Vagina (tissue), 2 donors: ENCODE measurements at places on chromosomes 16 and 17. TPM values are rescaled to one million over a fixed set of nuclear protein-coding genes. Genes with fewer than 3 reads are reported as not detected.

DNA sequence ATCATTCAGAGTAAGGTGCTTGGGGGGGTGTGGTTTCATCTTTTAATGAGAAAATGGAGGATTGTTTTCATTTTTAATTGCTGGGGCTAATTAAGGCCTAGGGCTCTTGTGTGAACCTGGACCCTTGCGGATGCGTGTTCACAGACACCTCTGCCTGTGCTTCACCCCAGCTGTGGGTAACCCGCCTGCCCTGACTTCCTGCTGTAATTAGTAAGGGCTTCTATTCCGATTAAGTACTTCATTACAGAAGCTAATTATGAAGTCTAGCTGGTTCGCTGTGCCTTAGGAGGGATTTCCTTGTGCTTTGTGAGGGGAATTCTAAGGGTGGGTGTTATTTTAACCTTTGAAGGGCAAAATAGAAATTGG lies 215.3 kb downstream of the PMP22 start:
- no peak overlapping the region for H3K4me3 ChIP-seq
- H3K27ac ChIP-seq = no peak overlapping the region
- H3K27me3 ChIP-seq = no peaks in the 10 kb centered on the region
- no peaks in the 10 kb centered on the region for H3K4me1 ChIP-seq

Gene CLEC3A
- not detected for total RNA-seq

DNA sequence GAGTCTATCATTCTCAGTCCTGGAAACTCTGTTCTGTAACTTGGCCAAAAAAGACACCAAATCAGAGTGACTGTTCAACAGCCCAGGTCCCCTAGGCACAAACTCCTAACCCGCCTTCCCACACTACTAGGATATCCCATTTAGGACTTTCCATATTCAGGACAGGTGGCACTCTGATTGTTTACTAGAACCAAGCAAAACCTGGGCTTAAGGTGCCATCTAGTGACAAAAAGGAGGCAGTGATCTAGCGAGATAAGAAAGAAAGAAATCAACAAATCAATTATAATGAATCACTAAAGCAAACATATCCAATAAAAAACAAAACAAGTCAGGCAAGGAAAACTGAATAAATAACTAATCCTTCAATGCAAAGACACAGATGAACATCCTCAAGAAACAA lies 203.9 kb downstream of the CEP112 start:
- no peaks in the 10 kb centered on the region for H3K36me3 ChIP-seq
- DNase-seq = no peak
- no peak overlapping the region for H3K4me3 ChIP-seq
- no peaks in the 10 kb centered on the region for H3K4me1 ChIP-seq

- H3K4me3 ChIP-seq = no peak overlapping the region
- peaks cover 35% of the 10 kb centered on the region for H3K4me1 ChIP-seq
- peak overlapping the region; percentile 54 for H3K27ac ChIP-seq
- H3K27me3 ChIP-seq = no peaks in the 10 kb centered on the region
- DNase-seq = no peak
- H3K36me3 ChIP-seq = peaks cover 23% of the 10 kb centered on the region
These were observed 12.8 kb downstream of the SMIM5 start for GRCh38 chr17:75645889-75646637.

DNA sequence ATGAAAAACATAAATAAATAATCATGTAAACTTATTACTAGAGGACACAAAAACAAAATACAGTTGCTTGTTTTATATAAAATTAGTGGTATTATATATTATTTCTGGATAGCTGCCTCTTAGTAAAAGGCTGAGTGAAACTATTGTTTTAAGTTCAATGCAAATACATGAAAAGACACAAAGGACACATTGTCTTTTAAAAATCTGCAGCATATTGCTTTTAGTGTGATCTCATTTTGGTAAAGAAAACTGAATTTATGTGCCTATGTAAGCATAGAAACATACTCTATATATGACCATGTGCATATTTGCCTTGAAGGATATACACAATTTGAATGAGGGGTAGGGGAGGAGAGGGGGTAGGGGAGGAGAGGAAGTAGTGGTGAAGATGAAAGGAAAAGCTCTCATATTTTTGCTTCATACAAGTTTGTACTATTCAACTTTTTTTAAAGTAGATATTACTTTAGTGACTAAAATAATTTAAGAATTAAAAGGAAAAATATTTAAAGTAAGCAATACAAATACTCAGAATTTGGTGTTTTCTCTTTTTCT lies 5.8 kb downstream of the ABCA10 start:
- H3K36me3 ChIP-seq = peaks cover 6% of the 10 kb centered on the region
- no peak for DNase-seq
- no peaks in the 10 kb centered on the region for H3K27me3 ChIP-seq
- H3K27ac ChIP-seq = no peak overlapping the region

GRCh38 chr17:72618001-72618509 lies 474.4 kb downstream of the SLC39A11 start:
- no peaks in the 10 kb centered on the region for H3K27me3 ChIP-seq
- H3K36me3 ChIP-seq = no peaks in the 10 kb centered on the region
- H3K4me3 ChIP-seq = no peak overlapping the region
- DNase-seq = no peak
- peaks cover 30% of the 10 kb centered on the region for H3K4me1 ChIP-seq

- H3K4me1 ChIP-seq = peaks cover 28% of the 10 kb centered on the region
- no peak overlapping the region for H3K4me3 ChIP-seq
- DNase-seq = no peak
- H3K27me3 ChIP-seq = no peaks in the 10 kb centered on the region
These were observed 247.0 kb upstream of the CIBAR2 start for GRCh38 chr16:85359147-85359822.

- no peaks in the 10 kb centered on the region for H3K36me3 ChIP-seq
- peak overlapping the region; percentile 67 for H3K4me3 ChIP-seq
- H3K27ac ChIP-seq = peak overlapping the region; percentile 92
- no peaks in the 10 kb centered on the region for H3K27me3 ChIP-seq
These were observed 744 bp downstream of the SALL1 start for GRCh38 chr16:51150165-51150887.

Gene HOXB2
- 14.2 TPM for total RNA-seq

DNA sequence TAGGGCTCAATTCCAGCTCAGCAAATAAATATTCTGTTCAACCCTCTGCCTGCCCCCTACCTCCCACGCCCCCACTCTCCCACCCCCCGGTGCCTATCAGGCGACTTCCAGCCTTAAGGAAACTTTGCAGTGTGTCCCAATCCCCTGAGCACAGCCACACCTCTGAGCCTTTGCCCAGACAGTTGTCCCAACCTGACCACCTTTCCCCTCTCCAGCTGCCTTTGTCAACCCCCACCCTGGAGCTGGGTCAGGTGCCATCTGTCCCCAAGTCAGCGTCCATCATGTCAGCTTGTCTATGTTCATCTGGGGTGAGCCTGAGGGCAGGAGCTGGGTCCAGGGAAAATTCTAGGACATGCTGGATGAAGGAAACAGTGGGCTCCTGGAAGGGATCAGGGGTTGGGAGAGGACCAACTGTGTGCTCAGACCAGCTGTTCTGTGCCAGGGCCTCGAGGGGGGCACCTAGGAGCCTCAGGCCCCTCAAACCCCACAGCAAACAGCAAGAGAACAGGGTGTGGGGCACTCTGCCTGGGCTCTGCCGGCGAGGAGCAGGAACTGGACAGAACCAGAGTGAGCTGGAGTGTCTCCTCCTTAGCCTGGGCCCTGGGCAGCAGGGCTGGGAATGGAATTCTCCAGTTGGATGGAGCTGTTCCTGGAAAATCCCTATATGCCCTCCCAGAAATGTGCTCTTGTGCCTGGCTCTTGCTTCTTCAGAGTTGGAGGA lies 17.8 kb downstream of the CDH16 start:
- H3K27ac ChIP-seq = peak overlapping the region; percentile 91
- H3K4me3 ChIP-seq = no peak overlapping the region
- H3K36me3 ChIP-seq = no peaks in the 10 kb centered on the region
- H3K4me1 ChIP-seq = peaks cover 48% of the 10 kb centered on the region
- no peak for DNase-seq

- no peak for DNase-seq
- no peaks in the 10 kb centered on the region for H3K36me3 ChIP-seq
- H3K4me3 ChIP-seq = no peak overlapping the region
- no peaks in the 10 kb centered on the region for H3K27me3 ChIP-seq
- H3K27ac ChIP-seq = no peak overlapping the region
These were observed 255.5 kb upstream of the KCNJ16 start for GRCh38 chr17:69819316-69820087.

- H3K36me3 ChIP-seq = no peaks in the 10 kb centered on the region
- H3K27ac ChIP-seq = no peak overlapping the region
- H3K4me1 ChIP-seq = peaks cover 9% of the 10 kb centered on the region
- no peaks in the 10 kb centered on the region for H3K27me3 ChIP-seq
- DNase-seq = no peak
These were observed 743 bp downstream of the SHCBP1 start for GRCh38 chr16:46620266-46621005.

Gene GRAP
- 5.2 TPM for total RNA-seq

GRCh38 chr17:1298606-1299005 lies 19.1 kb downstream of the TRARG1 start:
- DNase-seq = no peak
- H3K36me3 ChIP-seq = no peaks in the 10 kb centered on the region
- no peak overlapping the region for H3K27ac ChIP-seq
- H3K4me3 ChIP-seq = no peak overlapping the region
- no peaks in the 10 kb centered on the region for H3K4me1 ChIP-seq

Gene SCGB1C2
- not detected for total RNA-seq

GRCh38 chr16:73420244-73420643 lies 372.3 kb upstream of the ZFHX3 start:
- no peak overlapping the region for H3K27ac ChIP-seq
- no peaks in the 10 kb centered on the region for H3K36me3 ChIP-seq
- no peaks in the 10 kb centered on the region for H3K27me3 ChIP-seq
- H3K4me1 ChIP-seq = no peaks in the 10 kb centered on the region

GRCh38 chr17:10606110-10606509 lies 51.0 kb downstream of the MYH3 start:
- no peak for DNase-seq
- H3K27me3 ChIP-seq = no peaks in the 10 kb centered on the region
- H3K36me3 ChIP-seq = no peaks in the 10 kb centered on the region

GRCh38 chr16:88339930-88340754 lies 42.6 kb upstream of the ZNF469 start:
- no peak overlapping the region for H3K4me3 ChIP-seq
- no peak overlapping the region for H3K27ac ChIP-seq
- peaks cover 6% of the 10 kb centered on the region for H3K4me1 ChIP-seq
- DNase-seq = no peak

- peak overlapping the region; percentile 51 for H3K4me3 ChIP-seq
- peaks cover 60% of the 10 kb centered on the region for H3K4me1 ChIP-seq
- H3K36me3 ChIP-seq = no peaks in the 10 kb centered on the region
- H3K27me3 ChIP-seq = no peaks in the 10 kb centered on the region
- H3K27ac ChIP-seq = peak overlapping the region; percentile 88
These were observed 20.1 kb downstream of the CD7 start for GRCh38 chr17:82297280-82297713.

GRCh38 chr16:84823484-84823883 lies 3.7 kb downstream of the CRISPLD2 start:
- DNase-seq = no peak
- peaks cover 52% of the 10 kb centered on the region for H3K4me1 ChIP-seq
- no peaks in the 10 kb centered on the region for H3K36me3 ChIP-seq
- no peaks in the 10 kb centered on the region for H3K27me3 ChIP-seq
- H3K27ac ChIP-seq = peak overlapping the region; percentile 95

Gene DRC7
- total RNA-seq = not detected

- peak overlapping the region; percentile 67 for H3K27ac ChIP-seq
- no peaks in the 10 kb centered on the region for H3K27me3 ChIP-seq
- no peaks in the 10 kb centered on the region for H3K36me3 ChIP-seq
- peaks cover 56% of the 10 kb centered on the region for H3K4me1 ChIP-seq
- no peak for DNase-seq
These were observed 91.6 kb downstream of the XYLT1 start for GRCh38 chr16:17379121-17379571.

DNA sequence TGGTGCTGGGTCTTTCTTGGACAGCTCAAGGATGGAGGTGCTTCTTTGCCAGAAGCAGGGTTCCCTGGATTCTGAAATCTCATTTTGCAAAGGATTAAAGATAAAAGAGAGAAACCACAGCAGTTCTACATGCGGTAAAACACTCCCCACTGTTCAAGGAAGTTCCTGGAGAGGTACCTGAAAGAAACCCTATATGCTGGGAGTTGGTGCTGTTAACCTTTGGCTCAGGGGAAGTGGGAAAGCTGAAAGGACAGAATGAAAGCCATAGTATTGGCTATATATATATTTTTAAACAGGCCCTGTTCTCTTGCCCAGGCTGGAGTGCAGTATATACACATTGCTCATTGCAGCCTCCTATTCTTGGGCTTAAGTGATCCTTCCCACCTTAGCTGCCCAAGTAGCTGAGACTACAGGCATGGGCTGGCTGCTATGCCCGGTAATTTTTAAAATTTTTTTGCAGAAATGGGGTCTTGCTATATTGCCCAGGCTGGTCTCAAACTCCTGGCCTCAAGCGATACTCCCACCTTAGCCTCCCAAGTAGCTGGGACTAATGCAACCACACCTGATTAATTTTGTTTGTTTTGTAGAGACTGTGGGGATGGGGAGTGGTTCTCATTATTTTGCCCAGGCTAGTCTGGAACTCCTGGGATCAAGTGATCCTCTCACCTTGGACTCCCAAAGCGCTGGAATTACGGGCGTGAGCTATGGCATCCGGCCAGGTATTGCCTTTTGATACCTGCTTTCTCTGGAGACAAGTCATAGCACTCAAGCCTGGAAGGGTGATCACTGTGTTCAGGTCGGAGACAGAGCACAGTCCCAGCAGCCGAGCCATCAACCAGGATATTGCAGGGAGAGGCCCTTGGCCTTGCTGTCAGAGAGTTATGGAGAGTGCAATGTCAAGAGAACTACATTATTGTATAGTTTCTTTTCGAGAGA lies 55.2 kb downstream of the MSI2 start:
- H3K36me3 ChIP-seq = no peaks in the 10 kb centered on the region
- no peak for DNase-seq
- no peaks in the 10 kb centered on the region for H3K27me3 ChIP-seq
- no peaks in the 10 kb centered on the region for H3K4me1 ChIP-seq

Gene SLC26A11
- total RNA-seq = 22.8 TPM

Gene GPRC5B
- 44.7 TPM for total RNA-seq

DNA sequence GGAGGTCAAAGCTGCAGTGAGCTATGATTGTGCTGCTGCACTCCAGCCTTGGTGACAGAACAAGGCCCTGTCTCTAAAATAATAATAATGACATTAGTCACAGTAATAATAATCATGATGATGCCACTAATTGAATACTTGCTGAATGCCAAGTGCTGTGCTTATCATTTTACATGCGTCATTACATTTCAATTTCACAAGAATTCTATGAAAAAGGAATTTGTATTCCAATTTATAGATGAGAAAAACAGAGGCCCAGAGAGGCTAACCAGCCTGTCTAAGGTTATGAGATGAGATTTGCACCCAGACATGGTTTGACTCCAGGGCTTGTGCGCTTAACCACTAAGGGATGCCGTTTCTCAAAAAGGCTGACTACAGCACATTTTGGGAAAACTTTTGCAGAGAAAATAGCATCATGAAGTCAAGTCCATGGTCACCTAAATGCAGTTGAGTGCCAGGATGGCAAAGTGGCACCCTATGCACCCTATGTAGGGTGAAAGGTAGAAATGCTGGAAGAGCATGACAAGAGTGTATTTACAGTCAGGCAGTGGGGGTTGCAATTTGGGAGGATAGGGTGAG lies 144.3 kb upstream of the CACNG3 start:
- H3K27me3 ChIP-seq = no peaks in the 10 kb centered on the region
- H3K4me3 ChIP-seq = no peak overlapping the region
- H3K27ac ChIP-seq = no peak overlapping the region

GRCh38 chr16:2023092-2024031 lies 3.3 kb upstream of the NHERF2 start:
- no peak for DNase-seq
- peaks cover 63% of the 10 kb centered on the region for H3K4me1 ChIP-seq
- H3K27me3 ChIP-seq = peaks cover 11% of the 10 kb centered on the region
- H3K36me3 ChIP-seq = no peaks in the 10 kb centered on the region
- peak overlapping the region; percentile 73 for H3K27ac ChIP-seq
